DMS79 treated with DMSO at 0.1 percent for 48 hours (cell line): ENCODE measurements at places on chromosomes 3 and 15.

DNA sequence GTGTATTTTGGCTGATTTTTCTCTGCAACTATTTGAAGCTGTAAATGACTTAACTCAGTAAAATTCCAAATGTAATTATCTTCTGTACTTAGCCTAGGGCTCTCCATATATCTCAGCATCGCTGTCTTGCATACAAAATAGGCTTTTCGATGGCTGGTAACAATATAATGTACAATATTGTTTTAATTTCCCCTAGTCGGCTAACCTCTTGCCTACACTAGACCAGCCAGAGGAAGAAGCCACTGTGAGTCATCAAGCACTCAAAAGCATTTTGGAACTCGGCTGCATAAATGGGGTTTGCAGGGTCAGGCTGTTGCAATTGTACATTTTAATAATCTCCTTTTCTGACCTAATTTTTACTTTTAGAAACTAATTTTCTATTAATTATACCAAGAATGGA lies 583.8 kb downstream of the FOXP1 start:
- no peak for DNase-seq

- no peak for DNase-seq
Observed at GRCh38 chr15:53209396-53210042, 419.4 kb upstream of the ONECUT1 start.

- DNase-seq = no peak
Observed at GRCh38 chr3:179067839-179068238, 3.8 kb downstream of the ZMAT3 start.

DNA sequence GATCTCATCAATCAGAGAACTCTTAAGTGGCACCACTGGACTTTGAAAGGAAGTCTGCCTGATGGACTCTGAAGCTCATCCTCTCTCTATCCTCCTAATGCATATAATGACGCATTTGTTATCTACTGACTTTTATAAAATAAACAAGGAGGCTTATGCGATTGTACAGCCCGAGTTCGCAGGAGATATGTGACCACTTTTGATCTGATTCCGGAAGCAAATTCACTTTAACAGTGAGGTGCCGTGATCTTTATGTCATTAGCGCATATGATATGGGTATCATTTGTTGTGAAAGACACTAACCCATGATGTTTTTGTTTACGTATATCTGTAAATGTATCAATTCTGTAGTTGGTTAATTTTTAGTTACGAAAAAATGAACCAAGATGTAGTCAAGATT lies 427 bp upstream of the RNF111 start:
- no peak for DNase-seq

DNA sequence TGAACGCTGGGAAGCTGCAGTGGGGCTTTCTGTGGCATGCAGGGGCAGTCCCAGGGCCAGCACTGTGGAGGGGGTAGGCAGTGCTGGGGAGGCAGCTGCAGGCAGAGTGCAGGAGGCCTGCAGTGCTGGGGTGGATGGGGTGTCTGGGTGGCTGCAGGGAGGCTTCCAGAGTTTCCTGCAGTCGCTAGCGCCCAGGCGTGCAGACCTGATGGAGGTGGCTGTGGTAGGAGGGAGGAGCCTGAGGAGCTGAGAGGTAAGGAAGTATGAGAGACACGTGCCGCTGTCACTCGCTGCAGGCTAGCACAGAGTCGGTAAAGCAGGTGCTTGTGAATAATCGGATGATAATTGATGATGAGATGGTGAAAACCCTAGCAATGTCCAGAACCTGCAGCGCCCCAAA lies 16.3 kb downstream of the SYNM start:
- no peak for DNase-seq

- no peak for DNase-seq
Observed at GRCh38 chr15:100250176-100250800, 91.5 kb downstream of the ADAMTS17 start.

- DNase-seq = no peak
Observed at GRCh38 chr3:54322354-54322753, 200.0 kb downstream of the CACNA2D3 start.

DNA sequence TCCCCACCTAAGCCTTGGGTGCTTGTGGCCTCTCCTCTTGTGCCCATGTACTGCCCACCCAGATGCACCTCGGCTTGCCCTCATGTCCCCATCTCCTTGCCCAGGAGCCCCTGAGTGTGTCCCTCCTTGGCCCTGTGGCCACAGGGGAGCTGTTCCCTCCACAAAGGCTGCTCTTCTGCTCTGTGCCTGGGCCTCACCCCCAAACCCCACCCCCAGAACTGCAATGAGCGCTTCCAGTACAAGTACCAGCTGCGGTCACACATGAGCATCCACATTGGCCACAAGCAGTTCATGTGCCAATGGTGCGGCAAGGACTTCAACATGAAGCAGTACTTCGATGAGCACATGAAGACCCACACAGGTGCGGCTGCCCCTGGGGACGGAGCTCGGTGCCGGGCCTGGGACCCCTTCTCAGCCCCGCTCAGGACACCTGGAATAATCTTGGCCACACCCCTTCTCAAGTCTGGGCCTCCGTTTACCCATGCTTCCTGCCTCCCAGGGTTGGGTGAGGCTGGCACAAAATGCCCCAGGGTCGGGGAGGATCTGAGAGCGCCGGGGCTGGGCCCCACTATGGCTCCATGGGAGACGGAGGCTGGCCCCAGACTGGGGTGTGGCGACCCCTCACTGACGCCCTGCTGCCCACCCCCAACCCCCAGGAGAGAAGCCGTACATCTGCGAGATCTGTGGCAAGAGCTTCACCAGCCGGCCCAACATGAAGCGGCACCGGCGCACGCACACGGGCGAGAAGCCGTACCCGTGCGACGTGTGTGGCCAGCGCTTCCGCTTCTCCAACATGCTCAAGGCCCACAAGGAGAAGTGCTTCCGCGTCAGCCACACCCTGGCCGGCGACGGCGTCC lies 10.3 kb downstream of the ZBTB47 start:
- DNase-seq = no peak

GRCh38 chr3:82783194-82783593 lies 1021.7 kb upstream of the GBE1 start:
- DNase-seq = no peak
